ENCODE measurements at places on chromosomes 6 and 20.
A peak's percentile ranks its signal among the peaks of the same experiment; 100 is the strongest.

DNA sequence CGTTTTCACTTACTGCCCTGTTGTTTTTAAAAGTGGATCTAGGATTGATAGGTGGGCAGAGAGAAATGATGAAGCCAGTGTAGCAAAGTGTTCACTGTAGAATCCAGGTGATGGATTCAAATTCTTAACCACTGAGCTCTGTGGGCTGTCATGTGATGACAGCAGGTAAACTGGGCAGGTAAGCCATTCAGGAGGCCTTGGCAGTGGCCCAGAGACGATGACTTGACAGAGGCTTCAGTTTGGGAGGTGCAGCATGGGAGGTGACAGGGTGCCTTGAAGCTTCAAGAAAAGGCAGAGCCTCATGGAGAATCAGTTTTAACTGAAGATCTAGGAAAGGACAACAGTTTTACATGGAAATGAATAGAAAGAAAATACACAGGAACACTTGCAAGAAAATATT is 2.0 kb downstream of the NAA20 start:
- DNase-seq, result no peak

- no peak for DNase-seq
Measured at GRCh38 chr6:4055420-4056041, 23.4 kb downstream of the FAM217A start.

GRCh38 chr6:68649669-68650068 is 14.6 kb downstream of the ADGRB3 start:
- DNase-seq, result no peak

- peak; percentile 46 for DNase-seq
Measured at GRCh38 chr6:106360989-106361430, 493 bp downstream of the CRYBG1 start.

GRCh38 chr6:131749023-131749422 is 38.2 kb upstream of the CTAGE9 start:
- DNase-seq, result no peak

GRCh38 chr20:56833427-56833826 is 204.3 kb downstream of the TFAP2C start:
- DNase-seq, result no peak

GRCh38 chr20:64229507-64230061 is 26.0 kb upstream of the PCMTD2 start:
- no peak for DNase-seq

GRCh38 chr6:110778333-110778732 is 36.9 kb downstream of the CDK19 start:
- no peak for DNase-seq

All from NCI-H1105 (cell line).